Left ventricle myocardium inferior (tissue), 1 donor: ENCODE measurements at places on chromosomes 5 and 9.

DNA sequence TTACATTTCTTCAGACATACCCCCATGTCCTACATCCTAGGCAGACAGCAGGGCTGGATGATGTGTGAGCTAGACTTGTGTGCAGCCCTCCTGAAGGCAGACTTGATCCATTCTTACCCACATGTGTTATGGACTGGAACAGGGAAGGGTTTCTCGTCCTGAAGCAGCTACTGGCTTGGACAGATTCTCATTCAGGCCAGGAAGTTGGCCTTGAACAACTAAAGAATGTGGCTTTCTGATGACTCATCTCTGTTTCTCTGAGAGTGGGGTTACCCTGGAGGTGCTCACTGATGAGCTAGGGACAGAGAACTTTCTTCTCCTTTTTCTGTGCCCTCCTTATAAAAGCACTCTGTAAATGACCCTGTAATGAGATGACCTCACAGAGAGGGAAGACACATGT lies 246.5 kb downstream of the PCSK5 start:
- DNase-seq, result no peak

GRCh38 chr5:54793468-54794134 lies 191.8 kb downstream of the ESM1 start:
- DNase-seq, result no peak

DNA sequence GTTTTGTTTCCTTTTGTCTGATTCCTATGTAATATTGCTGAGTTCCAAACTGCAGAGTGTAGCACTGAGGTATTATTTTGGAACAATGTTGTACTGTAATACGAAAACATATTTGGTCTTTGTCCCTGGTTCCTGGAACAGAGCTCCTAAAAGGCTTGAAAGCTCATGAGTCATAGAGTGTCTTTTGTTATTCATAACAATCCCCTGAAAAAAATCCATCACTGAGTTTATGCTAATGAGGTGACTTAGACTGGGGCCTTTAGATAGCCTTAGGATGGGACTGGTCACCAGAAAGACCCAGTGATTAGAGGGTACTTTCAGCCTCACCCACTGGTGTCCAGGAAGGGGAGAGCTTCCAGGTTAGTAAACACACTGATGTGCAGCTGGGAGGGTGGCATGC lies 132.7 kb upstream of the POU5F2 start:
- DNase-seq, result no peak

- no peak for DNase-seq
These were observed 177.8 kb upstream of the PITX1 start for GRCh38 chr5:135211791-135212190.

DNA sequence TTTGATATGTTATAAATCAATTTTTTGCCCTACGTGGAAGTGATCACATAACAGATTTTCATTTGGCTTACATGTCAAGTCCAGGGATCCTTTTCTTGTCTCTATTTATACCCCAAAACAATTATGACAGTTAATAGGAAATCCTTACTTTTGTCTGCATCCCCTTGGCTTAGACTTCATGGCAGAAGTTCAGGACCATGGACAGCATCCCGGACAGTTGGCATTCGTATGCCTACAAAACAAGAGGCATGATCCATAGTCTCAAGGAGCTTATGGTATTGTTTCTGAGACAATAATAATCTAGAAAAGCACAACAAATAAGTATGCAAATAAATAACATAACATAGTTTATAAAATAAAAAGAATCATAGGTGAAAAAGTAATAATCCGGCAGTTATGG lies 214.3 kb upstream of the GRIA1 start:
- DNase-seq, result no peak

DNA sequence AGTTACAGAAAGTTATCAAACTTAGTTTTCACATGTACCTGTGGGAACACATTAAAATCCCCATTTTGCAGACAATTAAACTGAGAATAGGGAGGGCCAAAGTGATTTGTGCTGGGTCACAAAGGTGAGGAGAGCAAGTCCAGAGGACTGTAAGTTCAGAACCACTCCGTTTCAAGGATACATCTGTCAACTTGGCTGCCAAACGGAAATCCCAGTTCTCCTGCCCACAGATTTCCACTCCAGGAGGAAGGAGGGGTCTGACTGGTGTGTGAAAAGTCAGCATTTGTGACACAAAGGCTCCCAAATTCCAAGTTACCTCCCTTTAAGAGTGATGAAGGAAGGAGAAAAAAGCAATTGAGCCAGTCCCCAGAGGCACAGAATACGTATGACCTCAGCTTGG lies 42.3 kb downstream of the PRELID2 start:
- DNase-seq, result no peak

- DNase-seq, result no peak
These were observed 48.0 kb upstream of the ASTN2 start for GRCh38 chr9:117462861-117463260.

DNA sequence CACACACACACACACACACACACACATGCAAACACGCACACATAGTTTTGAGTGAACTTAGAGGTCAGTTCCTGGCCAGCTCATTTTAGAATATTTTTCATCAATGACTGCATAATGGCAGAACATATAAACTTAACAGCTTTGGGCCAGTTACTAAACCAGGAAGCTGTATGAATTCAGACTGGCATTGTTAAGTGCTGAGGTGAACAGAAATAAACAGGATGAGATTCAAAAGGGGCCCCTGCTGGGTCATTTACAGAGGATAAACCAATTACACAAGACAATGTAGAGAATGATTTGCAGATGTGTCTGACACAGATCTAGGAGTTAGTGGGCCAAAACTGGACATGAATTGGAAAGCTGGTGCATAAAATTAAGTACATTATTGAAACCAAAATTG lies 44.6 kb downstream of the MARCHF11 start:
- DNase-seq, result no peak

DNA sequence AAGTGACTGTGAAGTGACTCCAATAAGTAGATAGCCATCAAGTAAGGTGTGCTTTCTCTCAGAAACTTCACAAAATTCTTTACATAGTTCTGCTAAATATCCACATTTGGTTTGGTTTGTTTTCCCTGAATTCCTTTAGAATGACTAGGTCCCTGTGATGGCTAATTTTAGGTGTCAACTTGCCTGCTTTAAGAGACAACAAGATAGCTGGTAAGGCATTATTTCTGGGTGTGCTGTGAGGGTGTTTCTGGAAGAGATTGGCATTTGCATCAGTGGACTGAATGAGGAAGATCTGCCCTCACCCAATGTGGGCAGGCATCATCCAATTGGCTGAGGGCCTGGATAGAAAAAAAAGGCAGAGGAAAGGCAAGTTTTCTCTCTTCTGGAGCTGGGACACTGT lies 8.3 kb upstream of the PTBP3 start:
- no peak for DNase-seq

- peak; percentile 62 for DNase-seq
These were observed 76.9 kb upstream of the IL17B start for GRCh38 chr5:149455889-149456409.

- no peak for DNase-seq
These were observed 545.0 kb downstream of the MTRR start for GRCh38 chr5:8413975-8414374.

- no peak for DNase-seq
These were observed 132.9 kb upstream of the SLC30A5 start for GRCh38 chr5:68960961-68961360.

GRCh38 chr9:19913151-19913550 lies 124.3 kb upstream of the SLC24A2 start:
- no peak for DNase-seq

GRCh38 chr5:172929371-172929838 lies 29.8 kb upstream of the RPL26L1 start:
- no peak for DNase-seq

GRCh38 chr5:40010436-40010835 lies 585.7 kb upstream of the DAB2 start:
- DNase-seq, result no peak

DNA sequence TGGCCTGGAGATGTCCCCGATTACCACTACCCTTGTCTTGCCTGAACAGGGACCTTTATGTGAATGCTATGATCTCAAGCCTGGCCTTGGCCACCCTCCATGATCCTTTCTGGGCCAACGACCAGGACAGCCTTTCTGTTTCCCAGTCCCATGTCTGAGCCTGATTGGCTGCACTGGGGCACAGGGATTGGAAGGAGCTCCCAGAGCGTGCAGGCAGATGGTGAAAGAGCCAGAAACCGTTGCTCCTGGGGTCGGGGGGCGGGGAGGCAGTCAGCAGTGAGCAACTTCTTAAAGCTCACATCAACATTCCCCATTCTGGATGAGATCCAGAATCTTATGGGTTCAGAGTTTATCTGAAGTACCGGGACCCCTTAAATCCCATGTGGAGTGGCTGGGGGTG lies 84.4 kb downstream of the INSYN2B start:
- DNase-seq, result peak; percentile 60

- DNase-seq, result no peak
These were observed 53.8 kb upstream of the KLF9 start for GRCh38 chr9:70468291-70468690.
